ENCODE measurements at places on chromosomes 11 and 22.

GRCh38 chr11:23100726-23101125 is 240.5 kb upstream of the CCDC179 start:
- no peak for DNase-seq

- no peak for DNase-seq
Observed at GRCh38 chr22:23140385-23140784, 1.4 kb downstream of the RSPH14 start.

DNA sequence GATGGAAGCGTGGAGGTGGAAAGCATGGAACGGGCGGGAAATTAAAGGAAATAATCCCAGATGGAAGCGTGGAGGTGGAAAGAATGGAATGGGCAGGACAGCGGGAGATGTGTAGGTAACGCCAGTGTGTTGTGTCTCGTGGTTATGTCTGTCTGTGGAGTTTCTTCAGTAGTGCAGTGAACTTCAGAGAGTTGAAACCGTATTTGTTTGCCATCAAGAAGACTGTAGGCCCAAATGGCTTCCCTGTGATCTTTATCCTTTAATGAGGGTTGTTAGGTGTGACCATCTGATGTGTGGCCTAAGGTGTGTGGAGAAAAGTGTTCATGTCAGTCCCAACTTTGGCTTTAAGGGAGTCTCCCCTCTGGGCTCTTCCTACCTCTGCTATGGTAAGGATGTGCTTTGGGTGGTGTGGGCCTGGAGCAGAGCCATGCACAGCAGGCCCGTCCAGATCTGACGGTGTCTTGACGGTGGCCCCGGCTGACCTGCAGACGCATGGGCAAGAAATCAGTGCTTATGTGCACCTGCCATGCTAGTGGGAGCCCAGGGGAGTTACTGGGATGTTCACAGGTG is 39.6 kb downstream of the AP2A2 start:
- DNase-seq = no peak

GRCh38 chr11:116420770-116421528 is 351.8 kb downstream of the BUD13 start:
- DNase-seq = no peak

DNA sequence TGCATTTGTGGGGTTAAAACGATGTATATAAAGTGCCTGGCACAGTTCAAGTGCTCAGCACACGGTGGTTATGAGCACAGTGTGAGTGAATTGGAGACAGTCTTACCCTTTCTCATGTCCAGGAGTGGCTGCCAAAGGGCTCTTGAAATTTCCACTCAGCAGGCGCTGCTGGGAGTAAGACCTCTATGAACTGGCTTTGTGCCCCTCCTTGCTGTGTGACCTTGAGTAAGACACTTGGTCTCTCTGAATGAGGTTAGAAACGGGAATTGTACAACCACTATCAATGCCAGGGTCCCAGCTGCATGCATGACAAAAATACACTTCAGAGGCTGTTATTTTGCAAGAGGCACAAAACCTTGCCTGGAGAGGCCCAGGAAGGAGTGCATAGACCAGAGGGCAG is 86.6 kb downstream of the TSPAN18 start:
- DNase-seq = no peak

DNA sequence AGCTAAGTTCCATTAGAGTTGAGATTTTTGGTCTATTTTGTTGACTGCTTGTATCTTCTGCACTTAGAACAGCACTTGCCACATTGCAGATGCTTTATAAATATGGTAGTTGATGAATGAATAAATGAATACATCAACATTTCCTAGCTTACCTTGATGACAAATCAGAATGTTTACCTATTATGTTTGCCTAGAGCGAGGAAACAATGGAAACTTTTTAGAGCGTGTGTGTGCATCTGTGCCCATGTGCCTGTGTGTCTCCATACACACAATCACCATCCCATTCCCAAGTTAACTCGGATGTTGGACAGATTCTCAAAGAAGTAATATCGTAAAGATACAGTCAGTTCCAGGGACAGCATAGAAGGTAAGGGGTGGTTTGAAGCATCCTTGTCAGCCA is 139.1 kb downstream of the DBX1 start:
- no peak for DNase-seq

GRCh38 chr11:26554455-26554854 is 17.6 kb downstream of the MUC15 start:
- DNase-seq = no peak

DNA sequence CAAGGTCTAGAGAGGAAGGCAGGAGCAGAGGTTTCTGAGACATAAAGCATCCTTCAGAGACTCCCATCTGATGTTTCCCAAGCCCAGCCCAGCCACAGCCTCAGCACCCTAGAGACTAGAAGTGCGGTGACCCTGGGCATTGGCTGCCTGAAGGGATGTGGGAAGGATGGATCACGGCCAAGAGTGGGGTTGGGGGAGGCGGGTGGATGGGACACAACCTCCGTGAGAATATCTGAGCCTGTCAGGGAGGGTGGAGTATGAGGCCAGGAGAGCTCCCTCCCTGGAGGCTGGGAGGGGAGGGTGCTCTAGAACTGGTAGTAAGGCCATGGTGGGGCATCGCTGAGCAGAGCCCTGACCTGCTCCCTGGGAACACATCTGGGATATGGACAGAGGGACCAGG is 71.4 kb downstream of the CSNK2A3 start:
- no peak for DNase-seq

GRCh38 chr11:61127991-61128390 is 25.7 kb downstream of the CD5 start:
- DNase-seq = no peak

All from AG09309 (cell line).